ENCODE measurements at places on chromosomes 3 and 15.

DNA sequence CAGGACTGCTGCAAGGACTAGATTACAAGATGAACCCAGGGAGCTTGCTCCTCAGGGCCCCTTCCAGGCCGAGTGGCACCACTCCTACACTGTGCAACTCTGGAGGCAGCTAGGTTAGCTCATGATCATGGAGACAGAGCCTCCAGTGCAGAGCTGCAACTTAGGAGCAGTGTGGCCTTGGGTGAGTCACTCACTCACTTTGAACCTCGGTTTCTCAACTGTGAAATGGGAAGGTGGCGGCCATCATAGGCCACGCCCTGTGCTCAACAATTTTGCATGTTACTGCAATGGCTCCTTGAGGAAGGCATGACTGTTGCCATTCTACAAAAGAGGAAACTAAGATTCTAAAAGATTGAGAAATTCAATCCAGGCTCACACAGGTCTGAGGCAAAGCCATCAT, 11.2 kb upstream of the CXCR6 start:
- no peak for DNase-seq

DNA sequence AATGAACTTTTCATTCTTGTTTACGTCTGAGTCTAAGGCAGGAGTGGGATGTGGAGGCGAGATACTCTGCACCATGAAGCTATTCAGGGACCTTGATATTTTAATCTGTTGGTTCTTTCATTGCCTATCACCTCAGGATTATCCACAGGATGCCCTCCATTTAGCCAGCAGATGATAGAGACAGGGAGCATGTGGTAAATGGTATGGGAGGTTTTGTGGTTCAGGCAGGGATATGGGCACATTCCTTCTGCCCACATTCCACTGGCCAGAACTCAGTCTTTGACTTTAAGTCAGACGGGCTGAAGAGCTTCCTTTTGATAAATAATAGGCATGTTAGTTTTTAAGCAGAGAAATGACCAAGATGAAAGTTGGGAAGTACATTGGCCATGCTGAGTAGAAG, 548.0 kb upstream of the CCDC54 start:
- DNase-seq, result no peak

DNA sequence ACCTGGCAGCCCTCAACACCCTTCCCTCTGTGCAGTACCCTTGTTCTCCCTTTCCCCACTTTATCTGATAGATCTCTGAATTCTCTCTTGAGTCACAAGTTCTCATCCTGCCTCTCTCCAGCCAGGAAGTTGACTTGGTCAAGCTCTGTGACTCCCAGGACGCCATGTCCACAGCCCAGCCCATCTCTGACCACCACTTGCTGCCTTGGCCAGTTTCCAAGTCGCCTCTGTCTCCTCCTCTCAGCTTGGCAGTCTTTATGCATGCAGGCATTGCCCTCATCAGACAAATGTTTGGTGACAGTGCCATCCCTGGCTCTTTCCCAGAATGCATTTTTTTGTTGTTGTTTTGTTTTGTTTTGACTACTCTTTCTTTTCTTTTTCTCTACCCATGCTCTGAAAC, 25.7 kb downstream of the ZNF35 start:
- DNase-seq, result no peak

DNA sequence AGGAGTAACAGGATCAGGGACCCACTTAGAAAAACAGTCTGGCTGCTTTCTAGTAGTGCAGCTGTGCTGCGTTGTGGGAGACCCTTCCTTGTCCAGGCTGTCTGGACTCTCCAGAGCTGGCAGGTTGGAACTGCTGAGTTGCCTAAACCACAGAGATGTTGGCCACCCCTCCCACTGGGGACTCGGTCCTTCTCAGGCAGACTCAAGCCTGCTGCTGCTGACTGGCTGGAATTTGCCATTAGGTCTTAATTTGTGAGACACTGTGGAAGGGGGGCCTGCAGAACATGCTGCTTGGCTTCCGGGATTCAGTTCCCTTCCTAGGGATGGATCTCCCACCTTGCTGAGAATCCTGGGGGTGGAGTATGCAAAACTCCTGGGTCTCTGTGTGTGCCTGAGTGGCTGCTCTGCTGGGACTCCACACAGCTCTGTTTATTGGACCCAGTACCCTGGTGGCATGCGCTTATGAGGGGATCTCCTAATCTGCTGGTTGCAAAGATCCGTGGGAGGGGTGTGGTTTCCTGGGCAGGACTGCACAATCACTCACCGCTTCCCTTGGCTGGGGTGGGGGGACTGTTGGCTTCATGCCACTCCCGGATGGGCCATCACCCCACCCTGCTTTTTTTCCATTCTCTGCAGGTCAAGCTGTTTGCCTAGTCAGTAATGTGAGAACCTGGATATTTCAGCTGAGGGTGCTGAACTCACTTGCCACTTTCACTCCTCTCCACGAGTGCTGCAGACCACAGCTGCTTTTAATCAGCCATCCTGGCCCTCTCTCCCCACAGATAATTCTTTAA, 150.5 kb downstream of the CFAP20DC start:
- no peak for DNase-seq

GRCh38 chr3:188439080-188439479, 285.1 kb downstream of the LPP start:
- DNase-seq, result no peak

GRCh38 chr15:42544853-42545629, 3.6 kb downstream of the LRRC57 start:
- no peak for DNase-seq

DNA sequence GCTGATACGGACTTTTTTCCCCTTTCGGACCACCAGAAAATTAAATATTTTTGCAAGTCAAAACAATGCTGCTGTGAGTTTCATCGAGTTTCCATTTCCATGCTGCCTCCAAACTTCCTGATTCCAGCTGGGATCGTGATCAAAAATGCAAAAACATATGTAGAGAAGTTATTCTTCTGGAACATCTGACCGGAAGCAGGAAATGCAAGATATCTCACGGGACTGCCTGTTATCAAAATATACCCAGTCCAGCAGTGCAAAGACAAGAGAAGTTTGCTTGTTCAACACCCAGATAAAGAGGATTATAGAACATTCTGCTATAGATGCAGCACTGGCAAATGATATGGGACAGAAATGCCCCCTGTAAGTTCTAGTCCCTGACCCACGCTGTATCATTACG, 726.7 kb upstream of the NR2F2 start:
- DNase-seq, result no peak

GRCh38 chr3:194357681-194358080, 6.6 kb upstream of the CPN2 start:
- DNase-seq, result no peak

GRCh38 chr3:122488262-122488973, 26.3 kb downstream of the KPNA1 start:
- no peak for DNase-seq

- no peak for DNase-seq
These were observed 3.7 kb upstream of the CLDN1 start for GRCh38 chr3:190325923-190326322.

DNA sequence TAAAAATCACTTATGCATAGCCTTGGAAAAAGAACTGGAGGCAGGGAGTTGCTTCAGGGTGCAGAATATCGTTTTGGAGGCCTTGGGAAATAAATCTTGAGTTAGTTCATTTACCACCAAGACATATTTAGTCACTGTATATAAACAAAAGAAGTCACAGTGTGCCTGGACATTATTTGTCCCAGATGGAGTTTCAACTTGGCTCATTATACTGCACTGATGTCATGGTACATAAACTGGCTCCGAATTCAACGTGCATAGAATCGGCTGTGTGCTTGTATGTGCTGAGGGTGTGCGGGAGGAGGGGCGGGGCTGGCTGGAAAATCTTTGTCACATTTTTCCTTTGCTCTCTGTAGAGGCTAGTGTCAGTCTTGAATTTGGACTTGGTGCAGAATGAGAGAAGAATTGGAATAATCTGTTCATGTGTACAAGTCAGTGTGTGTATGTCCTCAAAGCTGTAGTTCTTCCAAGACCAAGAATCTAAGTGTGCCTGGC, 86.6 kb downstream of the FNDC3B start:
- DNase-seq, result no peak

GRCh38 chr3:32372213-32372490, 19.5 kb upstream of the CMTM7 start:
- DNase-seq, result no peak

- DNase-seq, result no peak
These were observed 22.0 kb downstream of the CMSS1 start for GRCh38 chr3:99839613-99840012.

- DNase-seq, result no peak
These were observed 73.1 kb upstream of the SLCO3A1 start for GRCh38 chr15:91780387-91780786.

- DNase-seq, result no peak
These were observed 47.2 kb upstream of the ICE2 start for GRCh38 chr15:60526127-60526616.

- no peak for DNase-seq
These were observed 630.4 kb downstream of the NR2F2 start for GRCh38 chr15:96960711-96961480.

DNA sequence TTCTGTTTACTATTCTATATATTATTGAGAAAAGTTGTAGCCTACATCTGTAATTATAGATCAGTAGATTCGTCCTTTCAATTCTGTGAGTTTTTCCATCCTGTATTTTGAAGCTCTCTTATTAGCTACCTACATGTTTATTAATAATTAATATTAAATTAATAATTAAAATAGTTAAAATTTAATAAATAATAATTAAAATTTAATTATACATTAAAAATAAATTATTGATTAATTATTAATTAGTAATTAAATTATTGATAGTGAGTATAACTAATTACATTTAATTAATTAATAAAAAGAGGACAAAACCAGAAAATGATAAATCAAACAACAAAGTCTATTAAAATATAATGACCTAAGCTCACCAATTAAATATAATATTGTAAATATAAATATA, 606.6 kb upstream of the ROBO1 start:
- DNase-seq, result no peak

DNA sequence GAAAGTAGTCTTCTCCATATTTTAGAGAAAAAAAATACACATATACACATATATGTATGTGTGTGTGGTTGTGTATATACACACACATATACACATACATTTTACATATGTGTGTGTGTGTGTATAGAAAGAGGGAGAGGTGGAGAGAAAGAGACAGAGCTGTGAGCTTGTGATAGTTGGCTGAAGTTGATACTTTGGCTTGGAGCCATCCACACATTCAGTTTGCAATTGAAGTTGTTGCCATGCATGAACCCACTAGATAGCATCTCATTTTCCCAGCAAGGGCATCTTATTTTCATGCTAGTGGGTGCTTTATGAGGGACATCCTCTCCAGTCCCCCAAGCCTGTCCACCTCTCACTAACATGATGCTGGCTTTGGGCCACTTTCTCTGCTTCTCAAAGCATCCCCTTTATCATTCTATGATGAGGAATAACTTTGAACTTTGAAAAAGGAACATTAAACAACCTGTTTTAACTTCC, 228.6 kb downstream of the ZNF621 start:
- DNase-seq, result no peak

GRCh38 chr3:198067416-198067815, 107.4 kb downstream of the LMLN start:
- no peak for DNase-seq

DNA sequence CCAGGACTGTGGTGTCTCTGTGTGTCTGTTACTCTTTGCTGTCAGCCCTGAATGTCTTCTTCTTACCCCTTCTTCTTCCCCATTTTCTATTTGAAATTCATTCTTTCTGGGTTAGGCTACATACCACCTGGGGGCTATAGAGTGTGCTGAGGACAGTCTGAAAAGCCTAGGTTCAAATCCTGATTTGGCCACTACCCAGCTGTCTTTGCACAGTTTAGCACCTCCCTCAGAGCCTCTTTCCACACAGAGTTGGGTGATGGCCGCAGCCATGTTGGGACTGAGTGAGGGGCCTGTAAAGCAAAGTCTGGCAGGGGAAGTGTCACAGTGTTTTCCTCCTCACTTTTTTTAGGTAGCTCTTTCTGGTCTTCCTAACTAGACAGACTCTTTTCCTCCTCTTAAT, 113.7 kb downstream of the CHCHD6 start:
- no peak for DNase-seq

DNA sequence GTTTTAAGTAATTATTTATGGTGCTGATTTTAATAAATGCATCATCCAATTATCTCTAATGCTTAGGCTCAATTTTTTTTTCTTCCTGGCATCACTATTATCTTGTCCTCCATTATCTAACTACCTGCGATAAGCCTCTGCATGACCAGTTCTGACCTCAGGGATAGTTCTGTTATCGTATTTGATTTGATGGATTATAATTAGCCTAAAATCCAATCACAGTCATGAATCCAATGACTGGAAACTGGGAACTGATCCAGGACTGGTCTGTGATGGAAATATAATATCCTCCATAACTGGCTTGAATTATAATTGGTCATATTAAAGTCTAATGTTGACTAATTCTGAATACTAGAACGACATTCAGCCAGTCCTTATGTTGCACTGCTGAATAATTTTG, 1.1 kb downstream of the MYH15 start:
- DNase-seq, result no peak

GRCh38 chr3:31688984-31689383, 156.3 kb downstream of the STT3B start:
- no peak for DNase-seq

DNA sequence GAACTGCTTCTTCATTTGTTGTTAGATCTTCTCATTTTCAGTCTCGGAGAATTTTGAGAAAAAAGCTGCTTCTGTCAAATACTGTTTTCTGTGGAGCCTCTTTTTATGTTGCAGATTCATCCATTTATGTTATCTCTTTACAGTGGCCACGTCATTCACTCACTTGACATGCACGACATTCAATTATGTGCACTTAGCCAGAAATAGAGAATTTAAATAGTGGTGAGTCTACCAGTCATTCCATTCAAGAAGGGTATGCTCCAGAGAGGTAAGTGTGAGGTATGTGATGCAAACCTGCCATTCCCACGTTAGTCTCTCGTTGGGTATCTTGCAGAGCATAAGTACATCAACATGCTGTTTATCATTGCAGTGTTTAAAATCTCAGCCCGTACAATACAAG, 9.8 kb downstream of the ARPP19 start:
- no peak for DNase-seq

DNA sequence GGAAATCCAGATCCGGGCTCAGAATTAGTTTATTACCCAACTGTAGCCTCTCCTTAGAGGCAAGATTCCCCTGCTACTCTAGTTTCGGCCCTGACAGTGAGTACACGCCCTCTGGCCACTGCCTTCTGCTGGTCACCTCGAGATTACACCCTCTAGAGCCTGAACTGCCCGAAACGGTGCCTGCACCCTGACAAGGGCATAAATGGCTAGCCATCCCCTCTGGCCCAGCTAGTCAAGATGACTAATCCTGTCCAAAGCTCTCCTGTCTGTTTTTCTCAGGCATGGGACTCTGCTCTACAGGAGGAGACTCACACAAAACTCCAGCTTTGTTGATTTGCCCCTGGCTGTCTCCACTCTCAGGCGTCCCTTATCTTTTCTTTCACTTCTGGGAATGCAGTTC, 150.5 kb upstream of the UBE2E2 start:
- no peak for DNase-seq

GRCh38 chr3:111547631-111548030, 5.6 kb downstream of the CD96 start:
- no peak for DNase-seq

GRCh38 chr15:92112180-92112579, 258.7 kb downstream of the SLCO3A1 start:
- DNase-seq, result no peak

- no peak for DNase-seq
These were observed 78.6 kb upstream of the MITF start for GRCh38 chr3:69660631-69661030.
